Natural killer cell (primary cell): ENCODE measurements at places on chromosomes 2 and 18. TPM values are rescaled to one million over a fixed set of nuclear protein-coding genes. Genes with fewer than 3 reads are reported as not detected.

The ASB18 gene
- not detected for total RNA-seq

The CCDC178 gene
- total RNA-seq = not detected

The SELENOI gene
- 47.6 TPM for total RNA-seq

DNA sequence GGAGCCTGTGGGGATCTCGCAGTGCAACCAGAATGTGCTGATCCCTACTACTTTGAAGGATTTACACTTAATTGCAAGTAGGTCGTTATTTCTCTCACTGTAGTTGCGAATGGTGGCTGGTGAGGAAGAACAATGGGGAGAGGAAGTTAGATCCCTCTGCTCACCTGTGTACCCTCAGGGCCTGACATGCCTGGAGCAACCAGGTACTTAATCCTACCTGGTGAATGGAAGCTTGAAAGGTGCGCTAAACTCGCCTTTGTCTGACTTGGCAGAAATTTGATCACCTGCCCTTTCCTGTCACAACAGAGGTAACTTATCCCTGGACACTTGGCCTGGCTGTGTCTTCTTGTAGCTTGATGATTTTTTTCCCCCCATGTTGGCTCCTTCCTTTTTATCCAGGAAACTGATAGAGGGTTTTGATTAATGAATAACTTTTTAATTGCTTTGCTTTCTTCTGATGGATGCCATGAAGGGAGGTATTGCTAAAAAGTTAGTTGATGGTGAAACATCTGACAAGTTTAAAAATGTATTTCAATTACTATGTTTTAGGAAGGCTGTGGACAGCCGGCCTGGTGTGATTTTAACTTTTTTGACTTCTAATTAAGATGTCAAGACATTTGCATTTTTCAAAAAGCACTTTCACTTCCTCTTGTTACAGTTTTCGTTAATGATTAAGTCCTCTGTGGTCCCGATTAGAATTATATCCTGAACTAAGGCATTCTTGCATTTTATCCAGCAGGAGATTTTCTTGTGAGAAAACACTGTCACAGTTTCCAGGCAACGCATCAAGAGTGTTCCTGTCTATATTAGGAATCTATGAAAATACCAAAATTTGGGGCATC lies 9.2 kb downstream of the SGPP2 start:
- no peak overlapping the region for H3K4me3 ChIP-seq
- H3K27me3 ChIP-seq = no peaks in the 10 kb centered on the region
- no peak overlapping the region for H3K27ac ChIP-seq
- no peaks in the 10 kb centered on the region for H3K36me3 ChIP-seq
- no peak for DNase-seq
- H3K4me1 ChIP-seq = no peaks in the 10 kb centered on the region

DNA sequence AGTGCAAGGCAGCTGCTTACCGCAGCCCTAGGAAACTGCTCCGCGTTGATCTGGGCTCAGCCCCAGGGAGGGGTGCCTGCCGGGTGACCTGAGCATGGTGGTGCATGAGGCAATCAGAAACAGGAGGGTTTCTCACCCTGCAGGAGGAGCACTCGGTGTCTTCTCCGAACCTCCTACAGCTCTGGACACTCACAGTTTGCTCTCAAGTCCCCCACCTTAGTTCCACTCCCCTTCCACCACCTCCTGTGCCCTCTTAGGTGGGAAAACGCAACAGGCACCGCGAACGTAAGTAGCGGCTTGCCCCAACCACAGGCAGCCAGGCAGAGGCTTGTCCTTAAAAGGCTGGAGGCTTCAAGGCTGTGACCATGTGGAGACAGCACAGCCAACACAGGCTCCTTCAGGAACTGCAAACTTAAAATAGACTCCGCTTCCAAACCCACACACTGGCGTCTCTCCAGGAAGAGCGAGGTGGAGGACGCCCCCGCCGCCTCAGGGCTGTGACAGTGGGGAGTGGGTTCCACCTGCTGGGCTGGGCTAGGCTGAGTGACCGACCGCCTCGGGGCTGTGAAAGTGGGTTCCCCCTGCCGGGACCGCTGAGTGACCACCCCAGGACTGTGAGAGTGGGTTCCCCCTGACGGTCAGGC lies 71.6 kb downstream of the NDUFA10 start:
- no peak for DNase-seq
- H3K4me3 ChIP-seq = no peak overlapping the region
- H3K4me1 ChIP-seq = no peaks in the 10 kb centered on the region
- peaks cover 9% of the 10 kb centered on the region for H3K36me3 ChIP-seq

DNA sequence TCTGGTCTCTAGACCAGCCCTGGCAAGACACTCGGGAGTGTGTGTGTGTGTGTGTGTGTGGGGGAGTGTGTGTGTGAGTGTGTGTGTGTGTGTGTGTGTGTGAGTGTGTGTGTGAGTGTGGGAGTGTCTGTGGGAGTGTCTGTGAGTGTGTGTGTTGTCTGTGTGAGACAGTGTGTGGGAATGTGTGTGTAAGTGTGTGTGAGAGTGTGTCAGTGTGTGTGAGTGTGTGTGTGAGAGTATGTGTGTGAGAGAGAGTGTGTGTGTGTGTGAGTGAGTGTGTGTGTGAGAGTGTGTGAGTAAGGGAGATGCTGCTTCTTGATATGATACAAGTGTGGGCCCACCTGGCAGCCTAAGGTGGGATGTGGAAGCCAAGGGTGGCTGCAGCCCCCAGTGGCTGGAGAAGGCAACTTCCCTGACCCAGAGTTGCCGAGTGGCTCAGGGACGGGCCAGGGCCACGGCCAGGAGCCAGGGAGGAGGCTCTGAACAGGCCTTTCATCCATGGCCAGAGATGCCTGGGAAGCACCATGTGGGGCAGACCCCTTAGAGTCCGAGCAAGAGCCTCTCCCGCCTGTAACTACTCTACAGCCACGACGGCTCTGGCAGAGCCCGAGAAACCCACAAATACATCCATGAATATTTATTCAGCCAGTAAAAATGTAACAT lies 159.3 kb upstream of the MYCN start:
- H3K27ac ChIP-seq = no peak overlapping the region
- H3K36me3 ChIP-seq = no peaks in the 10 kb centered on the region
- DNase-seq = no peak
- H3K27me3 ChIP-seq = no peaks in the 10 kb centered on the region

DNA sequence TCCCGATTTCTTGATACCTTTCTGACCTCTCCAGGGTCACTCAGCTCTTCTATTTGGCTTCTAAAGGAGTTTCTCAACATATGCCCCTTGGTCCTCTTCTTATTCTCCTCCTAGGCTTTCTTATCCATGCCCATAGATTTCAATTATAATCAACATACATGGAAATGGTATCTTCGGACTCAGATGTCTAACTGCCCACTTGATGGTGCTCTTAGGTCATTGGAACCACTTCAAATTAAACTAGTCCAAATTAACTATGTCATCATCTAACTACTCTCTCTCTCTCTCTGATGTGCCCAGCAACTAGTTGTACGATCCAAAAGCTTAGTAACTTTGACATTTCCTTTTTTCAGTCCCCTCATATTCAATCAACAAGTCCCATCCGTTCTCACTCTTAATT lies 43.2 kb upstream of the GPR75 start:
- no peaks in the 10 kb centered on the region for H3K4me1 ChIP-seq
- no peaks in the 10 kb centered on the region for H3K27me3 ChIP-seq
- peaks cover 84% of the 10 kb centered on the region for H3K36me3 ChIP-seq
- no peak overlapping the region for H3K4me3 ChIP-seq
- H3K27ac ChIP-seq = no peak overlapping the region

DNA sequence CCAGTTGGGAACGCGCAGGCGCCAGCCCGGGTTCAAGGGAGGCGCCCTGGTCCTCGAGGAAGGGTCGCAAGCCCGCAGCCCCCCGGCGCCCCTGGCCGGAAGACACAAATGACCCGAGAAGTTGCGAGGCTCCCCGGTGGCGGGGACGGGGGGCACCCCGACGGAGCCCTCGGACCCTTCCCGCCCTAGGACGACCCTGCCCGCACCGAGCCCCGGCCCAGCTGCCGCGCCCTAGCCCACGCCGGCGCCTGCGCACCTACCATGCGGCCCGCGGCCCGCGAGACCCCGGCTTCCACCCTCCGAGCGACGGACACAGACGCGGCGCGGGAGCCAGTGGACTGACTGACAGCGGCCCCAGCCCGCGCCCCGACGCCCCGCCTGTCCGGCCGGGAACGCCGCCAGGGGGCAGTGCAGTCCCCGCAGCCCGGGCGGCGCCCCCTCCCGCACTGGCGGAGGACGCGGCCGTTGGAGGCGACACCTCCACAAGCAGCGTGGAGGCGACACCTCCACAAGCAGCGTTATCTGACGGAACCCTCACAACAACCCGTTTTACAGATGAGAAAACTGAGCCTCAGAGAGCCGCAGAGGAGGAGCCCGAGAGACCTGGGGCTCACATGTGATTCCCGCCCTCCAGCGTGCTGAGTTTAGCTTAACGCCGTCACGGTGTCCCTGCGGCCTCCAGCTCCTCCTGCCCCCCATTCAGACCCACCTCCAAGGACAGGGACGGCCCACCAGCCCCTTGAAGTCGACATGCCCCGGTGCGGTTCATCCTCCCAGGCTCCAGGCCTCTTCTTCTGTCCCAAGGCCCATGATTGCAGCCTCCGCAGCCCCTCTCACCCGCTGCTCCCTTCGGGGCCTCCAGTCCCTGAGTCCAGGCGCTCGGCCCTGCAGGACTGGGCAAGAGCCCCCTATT lies at the start of gene NMUR1:
Gene NMUR1 (minus strand): TSS at position 347 of the 913 bp plus-strand sequence. CDS start 84 bp downstream, at position 263.
- peaks cover 66% of the 10 kb centered on the region for H3K4me1 ChIP-seq
- peak; percentile 89 for DNase-seq
- H3K36me3 ChIP-seq = peaks cover 5% of the 10 kb centered on the region

- H3K36me3 ChIP-seq = no peaks in the 10 kb centered on the region
- no peak overlapping the region for H3K27ac ChIP-seq
- H3K4me3 ChIP-seq = no peak overlapping the region
- peaks cover under 1% of the 10 kb centered on the region for H3K4me1 ChIP-seq
These were observed 40.7 kb downstream of the SOS1 start for GRCh38 chr2:39080152-39080551.

DNA sequence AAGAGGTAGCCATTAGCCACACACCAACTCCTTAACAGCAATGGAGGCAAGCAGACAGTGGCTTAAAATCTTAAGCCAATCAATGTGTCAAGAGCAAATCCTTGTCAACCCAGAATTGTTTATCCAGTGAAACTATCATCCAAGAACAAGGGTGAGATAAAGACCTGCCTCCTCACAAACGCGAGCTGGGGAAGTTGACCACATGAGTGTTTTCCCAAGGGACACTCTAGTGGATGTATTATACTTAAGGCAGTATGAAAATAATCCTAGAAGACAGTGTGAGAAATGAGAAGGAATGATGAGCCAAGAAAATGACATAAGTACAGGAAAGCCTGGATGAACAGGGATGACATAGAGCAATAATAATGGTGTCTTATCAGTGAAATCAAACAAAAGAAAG lies 209.6 kb downstream of the TWIST2 start:
- no peak overlapping the region for H3K27ac ChIP-seq
- H3K36me3 ChIP-seq = peaks cover 41% of the 10 kb centered on the region
- H3K4me1 ChIP-seq = no peaks in the 10 kb centered on the region
- no peaks in the 10 kb centered on the region for H3K27me3 ChIP-seq

The TCF23 gene
- total RNA-seq = not detected

DNA sequence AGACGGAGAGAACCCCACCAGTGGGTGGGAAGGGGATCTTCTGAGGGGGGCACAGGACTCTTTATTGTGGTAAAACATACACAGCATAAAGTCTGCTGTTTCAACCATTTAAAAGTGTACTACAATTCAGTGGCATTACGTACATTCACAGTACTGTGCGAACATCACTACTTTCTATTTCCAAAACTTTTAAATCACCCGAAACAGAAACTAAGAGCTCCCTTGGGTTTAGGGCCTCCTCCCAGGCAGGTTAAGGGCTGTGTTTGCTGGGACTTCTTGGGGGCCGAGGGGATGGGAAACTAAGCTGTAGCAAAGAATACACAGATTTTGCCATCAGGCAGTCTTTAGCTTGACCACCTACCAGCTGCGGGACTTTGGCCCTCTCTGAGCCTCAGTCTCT lies 242.0 kb downstream of the HAUS1 start:
- peak overlapping the region; percentile 62 for H3K27ac ChIP-seq
- DNase-seq = no peak
- no peak overlapping the region for H3K4me3 ChIP-seq

- H3K36me3 ChIP-seq = no peaks in the 10 kb centered on the region
- H3K27ac ChIP-seq = no peak overlapping the region
- H3K4me3 ChIP-seq = no peak overlapping the region
- H3K27me3 ChIP-seq = no peaks in the 10 kb centered on the region
These were observed 137.3 kb downstream of the PLCL1 start for GRCh38 chr2:197941715-197942114.

- no peaks in the 10 kb centered on the region for H3K4me1 ChIP-seq
- H3K27ac ChIP-seq = no peak overlapping the region
- no peaks in the 10 kb centered on the region for H3K27me3 ChIP-seq
- no peak for DNase-seq
- no peak overlapping the region for H3K4me3 ChIP-seq
- H3K36me3 ChIP-seq = no peaks in the 10 kb centered on the region
These were observed 56.3 kb downstream of the PHLPP1 start for GRCh38 chr18:62771494-62772270.

The FN1 gene
- total RNA-seq = not detected

GRCh38 chr2:178859730-178860129 lies 52.5 kb upstream of the TTN start:
- DNase-seq = no peak
- no peaks in the 10 kb centered on the region for H3K36me3 ChIP-seq
- H3K4me1 ChIP-seq = no peaks in the 10 kb centered on the region
- H3K27me3 ChIP-seq = no peaks in the 10 kb centered on the region
- no peak overlapping the region for H3K27ac ChIP-seq

- DNase-seq = no peak
- no peaks in the 10 kb centered on the region for H3K4me1 ChIP-seq
- H3K36me3 ChIP-seq = no peaks in the 10 kb centered on the region
- no peak overlapping the region for H3K27ac ChIP-seq
- no peaks in the 10 kb centered on the region for H3K27me3 ChIP-seq
- no peak overlapping the region for H3K4me3 ChIP-seq
These were observed 55.2 kb downstream of the TMEM17 start for GRCh38 chr2:62450716-62451191.

DNA sequence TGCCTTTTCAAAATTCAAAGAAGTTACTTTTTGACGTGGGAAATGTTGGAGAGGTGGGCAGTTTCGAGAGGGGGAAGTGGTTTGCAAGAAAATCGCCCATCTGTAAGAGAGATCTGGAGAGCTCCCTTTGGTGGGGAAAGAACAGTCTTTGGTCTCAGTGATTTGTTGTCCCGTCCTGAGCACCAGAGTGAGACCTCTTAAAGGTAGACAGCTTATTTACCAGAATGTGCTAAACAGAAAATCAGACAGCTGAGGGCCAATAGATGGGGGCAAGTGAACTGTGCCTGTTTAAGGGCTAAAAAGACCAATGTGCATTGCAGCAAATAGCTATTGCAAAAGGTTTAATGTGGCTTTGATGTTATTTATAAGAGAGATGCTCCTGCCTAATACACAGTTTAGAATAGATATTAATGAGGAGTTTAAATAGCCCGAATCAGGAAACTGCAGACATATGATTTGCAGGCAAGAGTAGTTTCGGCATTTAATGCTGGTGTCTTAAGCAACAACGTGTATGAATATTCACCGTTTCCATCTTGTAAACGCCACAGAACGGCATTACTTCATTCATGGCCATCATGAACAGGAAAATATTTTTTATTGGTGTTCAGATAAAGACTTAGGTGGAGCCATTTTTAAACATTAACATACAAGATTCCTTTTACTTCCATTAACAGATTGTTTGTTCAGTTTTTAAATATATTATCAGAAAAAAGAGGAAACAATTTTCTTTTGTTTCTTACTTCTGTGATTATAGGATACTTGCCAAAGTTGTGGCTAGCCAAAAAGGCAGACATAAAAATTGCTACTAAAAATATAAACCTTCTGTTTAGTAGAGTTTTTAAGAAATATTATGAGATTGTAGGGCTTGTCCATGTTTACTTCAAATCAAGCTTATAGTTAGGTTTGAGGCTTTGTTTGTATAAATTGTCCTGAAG lies 29.6 kb downstream of the ARHGAP15 start:
- no peak for DNase-seq
- no peak overlapping the region for H3K4me3 ChIP-seq
- H3K27ac ChIP-seq = peak overlapping the region; percentile 21
- H3K27me3 ChIP-seq = no peaks in the 10 kb centered on the region
- peaks cover 21% of the 10 kb centered on the region for H3K36me3 ChIP-seq
